ENCODE measurements at places on chromosomes 6 and 20.
A peak's percentile ranks its signal among the peaks of the same experiment; 100 is the strongest.

- DNase-seq: peak; percentile 65
Measured at GRCh38 chr20:3788685-3789155, 2.2 kb upstream of the CENPB start.

- peak; percentile 66 for DNase-seq
Measured at GRCh38 chr6:31713991-31714684, 1.0 kb upstream of the LY6G6D start.

- DNase-seq: no peak
Measured at GRCh38 chr6:13248053-13248452, 80.3 kb downstream of the TBC1D7 start.

DNA sequence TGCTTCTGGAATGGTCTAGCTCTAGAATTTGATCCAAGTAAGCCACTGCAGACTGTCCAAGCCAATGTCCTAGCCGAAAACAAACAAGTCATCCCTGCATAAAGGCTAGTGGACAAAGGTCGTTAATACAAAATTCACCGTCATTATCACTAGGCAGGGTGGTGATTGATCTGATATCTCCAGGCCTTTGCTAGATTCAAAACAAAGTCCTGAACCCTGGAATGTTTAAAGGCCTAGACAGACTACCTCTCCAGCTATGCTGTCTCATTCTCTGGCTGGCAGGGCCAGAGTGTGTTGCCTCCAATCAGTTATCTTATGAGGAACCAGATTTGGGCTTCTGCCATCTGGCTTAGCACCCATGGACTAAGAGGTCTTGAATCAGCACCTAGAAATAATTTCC, 38.3 kb downstream of the MAP7 start:
- DNase-seq: no peak

- DNase-seq: no peak
Measured at GRCh38 chr6:86934365-86934764, 3.0 kb upstream of the HTR1E start.

- DNase-seq: no peak
Measured at GRCh38 chr6:6390849-6391602, 70.6 kb upstream of the F13A1 start.

GRCh38 chr20:3082306-3082951, 2.1 kb downstream of the AVP start:
- peak; percentile 28 for DNase-seq

- DNase-seq: no peak
Measured at GRCh38 chr6:117521791-117522502, 39.5 kb downstream of the DCBLD1 start.

Data from large intestine (tissue), 12 donors.